ENCODE measurements at places on chromosomes 7 and 10. TPM values are rescaled to one million over a fixed set of nuclear protein-coding genes. Genes with fewer than 3 reads are reported as not detected.

ACSM6 gene
- total RNA-seq: not detected

UPK3B gene
- total RNA-seq: not detected

CPXM2 gene
- total RNA-seq: 2.1 TPM

SP8 gene
- not detected for total RNA-seq

SEC31B gene
- 2.0 TPM for total RNA-seq

IMMP2L gene
- total RNA-seq: 6.2 TPM

C10orf67 gene
- under 0.01 TPM for total RNA-seq

TMEM176B gene
- not detected for total RNA-seq

HOXA10 gene
- total RNA-seq: 17.9 TPM

MCU gene
- total RNA-seq: 24.0 TPM
